IMR-90 (cell line): ENCODE measurements at places on chromosomes 1 and 21. TPM values are rescaled to one million over a fixed set of nuclear protein-coding genes. Genes with fewer than 3 reads are reported as not detected.

LY9 gene
- total RNA-seq, result not detected in 2 replicates

CDK18 gene
- total RNA-seq, result 0.18 and 0.28 TPM in 2 replicates

PGLYRP3 gene
- total RNA-seq, result not detected in 2 replicates

KAZN gene
- 5.2 and 5.6 TPM in 2 replicates for total RNA-seq

CYP4B1 gene
- total RNA-seq, result not detected in 2 replicates

TNFSF4 gene
- total RNA-seq, result 19.7 and 23.6 TPM in 2 replicates

C1orf115 gene
- total RNA-seq, result under 0.01 and 0.18 TPM in 2 replicates

- peak; percentile 8 for DNase-seq
- peak overlapping the region; percentile 42; the same call in 1 of the 2 replicates for H3K4me3 ChIP-seq
- peaks cover 16% of the 10 kb centered on the region for H3K4me1 ChIP-seq
- H3K27ac ChIP-seq, result peak overlapping the region; percentile 97
Measured at GRCh38 chr1:58816747-58817221, 32.9 kb upstream of the JUN start.

GRCh38 chr1:154837672-154838171 is 32.4 kb downstream of the KCNN3 start:
- H3K4me3 ChIP-seq, result no peak overlapping the region
- no peaks in the 10 kb centered on the region for H3K36me3 ChIP-seq
- H3K27me3 ChIP-seq, result peaks cover 54% of the 10 kb centered on the region
- no peak overlapping the region for H3K27ac ChIP-seq
- peaks cover 10% of the 10 kb centered on the region; the same call in 1 of the 2 replicates for H3K4me1 ChIP-seq

GRCh38 chr1:88021529-88021928 is 662.5 kb upstream of the PKN2 start:
- no peak overlapping the region for H3K4me3 ChIP-seq
- H3K4me1 ChIP-seq, result no peaks in the 10 kb centered on the region
- no peak for DNase-seq
- no peak overlapping the region for H3K27ac ChIP-seq
- no peaks in the 10 kb centered on the region for H3K27me3 ChIP-seq
- no peaks in the 10 kb centered on the region for H3K36me3 ChIP-seq

DNA sequence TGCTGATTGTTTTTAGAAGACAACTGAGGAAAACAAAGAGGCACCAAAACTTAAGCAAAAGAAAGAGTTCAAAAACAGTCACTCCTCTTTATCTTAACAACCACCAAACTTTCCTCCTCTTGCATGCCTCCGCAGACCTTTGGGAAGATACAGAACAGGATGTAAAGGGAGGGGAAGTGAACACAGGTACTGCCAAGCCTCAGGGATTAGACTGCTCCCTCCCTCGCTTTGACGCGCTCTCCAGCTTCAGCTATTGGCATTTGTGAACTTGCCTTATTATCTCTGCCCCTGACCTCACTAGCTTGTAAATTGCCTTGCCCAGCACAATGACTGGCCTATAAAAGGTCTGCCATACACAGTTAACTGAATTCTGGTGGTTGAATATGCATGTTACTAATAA is 4.8 kb upstream of the SRP9 start:
- H3K36me3 ChIP-seq, result no peaks in the 10 kb centered on the region
- H3K4me1 ChIP-seq, result peaks cover 13% of the 10 kb centered on the region
- no peaks in the 10 kb centered on the region for H3K27me3 ChIP-seq
- no peak for DNase-seq
- peak overlapping the region; percentile 69; the same call in 1 of the 2 replicates for H3K27ac ChIP-seq

- peaks cover 2% of the 10 kb centered on the region; the same call in 1 of the 2 replicates for H3K27me3 ChIP-seq
- H3K4me3 ChIP-seq, result no peak overlapping the region
- peak; percentile 63 for DNase-seq
- no peaks in the 10 kb centered on the region for H3K36me3 ChIP-seq
- H3K27ac ChIP-seq, result no peak overlapping the region
- H3K4me1 ChIP-seq, result no peaks in the 10 kb centered on the region
Measured at GRCh38 chr1:62076286-62076685, 118.4 kb upstream of the L1TD1 start.

DNA sequence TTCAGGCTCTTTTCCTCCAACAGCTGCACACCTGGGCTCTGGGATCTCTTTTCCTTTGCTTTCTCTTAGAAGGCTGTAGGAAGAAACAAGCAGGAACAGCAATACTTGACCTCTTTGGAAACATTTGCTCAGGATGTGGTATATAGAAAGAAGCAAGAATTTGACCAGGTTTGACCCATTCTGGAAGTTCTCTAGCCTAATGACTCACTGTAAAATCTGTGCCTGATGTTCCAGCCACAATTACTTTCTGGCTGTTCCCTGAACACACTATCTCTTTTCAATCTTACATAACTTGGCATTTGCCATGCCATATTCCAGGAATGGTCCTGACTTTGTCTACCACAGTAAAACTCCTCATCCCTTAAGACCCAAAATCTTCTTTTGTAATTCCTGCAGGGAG is 419.9 kb upstream of the DAB1 start:
- no peaks in the 10 kb centered on the region for H3K36me3 ChIP-seq
- no peak overlapping the region for H3K4me3 ChIP-seq
- no peaks in the 10 kb centered on the region for H3K4me1 ChIP-seq
- H3K27me3 ChIP-seq, result no peaks in the 10 kb centered on the region
- DNase-seq, result no peak

DNA sequence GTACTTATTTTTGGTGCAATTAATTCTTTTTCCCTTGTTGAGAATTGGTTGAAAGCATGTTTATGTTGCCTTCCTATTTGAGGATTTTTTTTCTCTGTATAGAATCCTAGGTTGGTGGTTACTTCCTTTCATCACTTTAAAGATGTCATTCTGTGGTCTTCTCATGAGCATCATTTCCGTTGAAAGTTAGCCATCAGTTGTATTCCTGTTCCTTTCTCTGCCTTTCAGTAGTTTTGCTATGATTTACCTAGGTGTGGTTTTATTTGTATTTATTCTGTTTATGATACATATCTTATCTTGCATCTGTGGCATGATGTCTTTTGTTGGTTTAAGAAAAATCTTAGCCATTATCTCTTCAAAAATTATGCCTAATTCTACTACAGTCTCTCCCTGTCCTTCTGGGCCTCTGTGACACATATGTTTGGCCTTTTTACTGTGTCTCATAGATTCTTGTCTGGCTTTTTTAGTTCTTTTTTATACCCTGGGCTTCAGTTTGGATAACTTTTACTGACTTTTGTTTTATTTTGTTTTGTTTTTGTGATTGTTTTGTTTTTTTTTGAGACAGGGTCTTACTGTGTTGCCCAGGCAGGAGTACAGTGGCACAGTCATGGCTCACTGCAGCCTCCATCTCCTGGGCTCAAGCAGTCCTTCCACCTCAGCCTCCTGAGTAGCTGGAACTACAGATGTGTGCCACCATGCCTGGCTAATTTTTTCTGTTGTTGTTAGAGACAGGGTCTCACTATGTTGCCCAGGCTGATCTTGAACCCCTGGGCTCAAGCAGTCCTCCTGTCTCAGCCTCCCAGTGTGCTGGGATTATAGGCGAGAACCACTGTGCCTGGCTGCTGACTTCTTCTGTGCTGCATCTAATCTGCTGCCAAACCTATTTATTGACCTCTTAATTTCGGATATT is 24.1 kb downstream of the PTGFRN start:
- no peak for DNase-seq
- no peak overlapping the region for H3K4me3 ChIP-seq
- no peaks in the 10 kb centered on the region; the same call in 1 of the 2 replicates for H3K27me3 ChIP-seq
- H3K36me3 ChIP-seq, result no peaks in the 10 kb centered on the region
- H3K4me1 ChIP-seq, result no peaks in the 10 kb centered on the region
- H3K27ac ChIP-seq, result no peak overlapping the region

GRCh38 chr1:19866758-19867157 is 15.4 kb upstream of the OTUD3 start:
- DNase-seq, result no peak
- no peaks in the 10 kb centered on the region for H3K36me3 ChIP-seq
- H3K27ac ChIP-seq, result no peak overlapping the region
- H3K27me3 ChIP-seq, result no peaks in the 10 kb centered on the region

DNA sequence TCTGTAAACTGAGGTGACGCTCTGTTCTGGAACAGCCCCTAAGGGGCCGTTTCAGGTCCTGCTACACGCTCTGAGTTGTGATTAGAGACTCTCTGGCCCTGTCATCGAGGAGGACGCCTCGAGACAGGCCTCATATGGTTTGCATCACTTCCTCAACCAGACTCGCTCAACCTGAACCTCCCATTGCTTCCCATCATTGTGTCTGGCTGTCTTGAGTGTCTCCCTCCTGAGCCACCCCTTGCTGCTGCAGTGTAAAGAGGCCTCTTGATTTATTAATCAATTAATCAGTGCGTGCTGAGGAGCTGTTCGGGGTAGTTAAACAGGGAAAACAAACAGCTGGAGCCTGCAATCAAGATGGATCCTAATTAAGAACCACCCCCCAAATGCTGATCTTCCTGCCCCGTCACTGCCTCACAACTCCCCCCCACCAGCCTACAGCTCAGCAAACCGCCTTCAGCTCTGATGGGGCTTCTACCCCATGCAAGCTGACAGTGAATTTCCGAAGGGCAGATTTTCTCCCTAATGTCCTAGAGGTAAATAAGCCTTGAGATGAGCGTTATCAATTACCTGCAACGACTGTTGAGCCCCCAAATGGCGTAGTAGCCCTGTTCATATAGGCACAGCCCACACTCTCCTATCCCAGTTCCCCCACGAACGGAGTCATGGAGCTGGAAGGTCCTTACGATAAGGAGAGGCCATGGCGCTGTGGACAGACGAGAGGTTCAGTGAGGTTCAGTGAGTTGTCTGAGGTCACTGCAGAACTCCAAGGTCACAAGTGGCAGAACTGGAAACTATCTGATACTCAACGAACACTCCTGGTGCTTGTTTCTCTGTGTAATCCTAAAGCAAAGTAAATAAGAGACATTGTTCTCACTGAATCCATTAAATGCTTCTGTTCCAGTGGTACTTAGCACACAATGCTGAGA is 210.6 kb downstream of the KIF26B start:
- H3K4me1 ChIP-seq, result no peaks in the 10 kb centered on the region
- DNase-seq, result no peak
- H3K27me3 ChIP-seq, result no peaks in the 10 kb centered on the region

- no peak overlapping the region for H3K27ac ChIP-seq
- peaks cover 2% of the 10 kb centered on the region; the same call in 1 of the 2 replicates for H3K4me1 ChIP-seq
- peak; percentile 58 for DNase-seq
- H3K4me3 ChIP-seq, result no peak overlapping the region
Measured at GRCh38 chr1:23916209-23917131, 3.3 kb upstream of the CNR2 start.

- peaks cover 25% of the 10 kb centered on the region for H3K4me1 ChIP-seq
- H3K27ac ChIP-seq, result peak within 1 kb of the TSS; percentile 74
- H3K27me3 ChIP-seq, result 0 out of 2 replicates have a peak, but pooled peaks cover 3% of the 10 kb centered on the region
- DNase-seq, result peak; percentile 64
Measured at GRCh38 chr1:15153184-15153841, at the start of gene TMEM51. Gene TMEM51 (plus strand): TSS chr1:15153747. CDS start chr1:15215088, 61,341 bp downstream.

GRCh38 chr1:219128957-219129356 is 44.7 kb upstream of the LYPLAL1 start:
- no peaks in the 10 kb centered on the region for H3K27me3 ChIP-seq
- H3K36me3 ChIP-seq, result no peaks in the 10 kb centered on the region
- H3K4me3 ChIP-seq, result no peak overlapping the region
- H3K4me1 ChIP-seq, result no peaks in the 10 kb centered on the region

- no peak for DNase-seq
- peaks cover 3% of the 10 kb centered on the region; the same call in 1 of the 2 replicates for H3K27me3 ChIP-seq
- H3K4me1 ChIP-seq, result peaks cover 2% of the 10 kb centered on the region; the same call in 1 of the 2 replicates
- no peak overlapping the region for H3K4me3 ChIP-seq
- no peaks in the 10 kb centered on the region for H3K36me3 ChIP-seq
Measured at GRCh38 chr1:28909198-28909597, 5.2 kb upstream of the EPB41 start.

- H3K4me3 ChIP-seq, result no peak overlapping the region
- no peak overlapping the region for H3K27ac ChIP-seq
- H3K36me3 ChIP-seq, result no peaks in the 10 kb centered on the region
- no peak for DNase-seq
- H3K27me3 ChIP-seq, result no peaks in the 10 kb centered on the region
Measured at GRCh38 chr1:52334906-52335528, 31.0 kb downstream of the CC2D1B start.

DNA sequence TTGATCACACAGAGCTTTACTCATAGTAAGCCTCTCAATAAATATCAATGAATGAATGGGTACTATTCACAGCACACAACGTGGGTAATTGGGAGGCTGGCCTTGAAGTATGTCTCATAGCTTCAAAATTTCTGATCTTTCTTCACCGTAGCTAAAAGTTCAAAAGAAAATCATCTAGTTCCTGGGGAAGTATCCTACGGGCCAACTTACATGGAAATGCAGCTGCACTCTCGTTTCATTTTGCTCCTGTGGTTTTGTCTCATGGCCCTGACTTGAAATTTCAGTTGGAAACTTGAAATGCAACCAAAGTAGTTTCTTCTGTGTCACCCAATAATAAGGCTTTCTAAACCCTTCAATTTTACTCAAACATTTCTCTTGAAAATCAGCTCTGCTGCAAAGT is 76.1 kb upstream of the CNIH3 start:
- H3K27me3 ChIP-seq, result no peaks in the 10 kb centered on the region
- peak; percentile 52 for DNase-seq
- H3K27ac ChIP-seq, result no peak overlapping the region
- no peak overlapping the region for H3K4me3 ChIP-seq
- peaks cover 14% of the 10 kb centered on the region for H3K4me1 ChIP-seq

DNA sequence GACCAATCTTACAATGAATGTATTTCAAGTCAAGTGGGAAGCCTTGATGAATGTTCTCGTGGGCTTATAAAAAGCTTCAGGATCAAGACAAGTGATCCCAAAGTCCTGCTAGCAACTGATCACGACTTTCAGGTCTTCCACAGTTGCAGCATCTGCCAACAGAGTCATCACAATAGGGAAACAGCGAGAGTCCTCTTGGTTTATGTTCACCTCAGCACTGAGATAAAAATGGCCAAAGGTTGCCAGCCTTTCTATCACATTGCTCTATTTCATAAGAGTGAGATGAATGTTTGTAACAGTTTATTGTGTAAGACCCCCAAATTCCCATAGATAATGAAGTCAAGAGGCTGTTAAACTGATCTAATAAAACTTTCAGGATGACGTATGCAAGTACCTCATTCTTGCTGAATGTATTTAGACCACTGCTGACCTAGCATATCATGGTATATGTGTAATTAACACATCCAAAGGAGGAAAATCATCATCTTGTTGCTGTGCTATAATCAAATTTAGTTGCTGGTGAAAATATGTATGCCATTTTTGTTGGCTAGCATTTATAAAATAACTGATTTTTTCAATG is 150.6 kb downstream of the TGFBR3 start:
- H3K36me3 ChIP-seq, result peaks cover 9% of the 10 kb centered on the region
- H3K27ac ChIP-seq, result no peak overlapping the region
- H3K27me3 ChIP-seq, result no peaks in the 10 kb centered on the region
- DNase-seq, result no peak

DNA sequence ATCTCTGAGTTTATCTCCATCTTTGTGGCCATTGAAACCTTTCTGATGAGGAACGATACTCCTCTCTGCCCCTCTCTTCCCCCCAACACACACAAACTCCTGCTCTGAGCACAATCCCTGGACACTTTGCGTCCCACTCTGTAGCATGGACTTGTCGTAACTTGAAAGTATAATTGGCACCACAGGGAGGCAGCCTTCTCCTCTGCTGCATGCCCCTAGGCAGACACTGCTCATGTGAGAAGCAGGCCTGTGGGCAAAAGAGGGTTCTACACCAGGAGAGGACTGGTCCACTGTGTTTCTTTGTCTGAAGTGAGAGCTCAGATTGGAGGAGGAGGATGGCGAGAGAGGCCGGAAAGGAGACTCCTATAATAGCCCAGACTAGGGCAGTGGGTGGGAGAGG is 3.8 kb upstream of the PARS2 start:
- H3K4me1 ChIP-seq, result no peaks in the 10 kb centered on the region
- H3K27ac ChIP-seq, result no peak overlapping the region
- peaks cover 4% of the 10 kb centered on the region; the same call in 1 of the 2 replicates for H3K27me3 ChIP-seq
- H3K36me3 ChIP-seq, result no peaks in the 10 kb centered on the region
- no peak overlapping the region for H3K4me3 ChIP-seq

- DNase-seq, result no peak
- H3K27ac ChIP-seq, result no peak overlapping the region
- no peaks in the 10 kb centered on the region for H3K36me3 ChIP-seq
- H3K4me1 ChIP-seq, result peaks cover 4% of the 10 kb centered on the region; the same call in 1 of the 2 replicates
- H3K4me3 ChIP-seq, result no peak overlapping the region
Measured at GRCh38 chr1:56472860-56473259, 106.5 kb downstream of the PLPP3 start.
